ENCODE measurements at places on chromosomes 7 and 10.

GRCh38 chr10:92972066-92972870 is 88.3 kb upstream of the CYP26C1 start:
- no peak for DNase-seq

DNA sequence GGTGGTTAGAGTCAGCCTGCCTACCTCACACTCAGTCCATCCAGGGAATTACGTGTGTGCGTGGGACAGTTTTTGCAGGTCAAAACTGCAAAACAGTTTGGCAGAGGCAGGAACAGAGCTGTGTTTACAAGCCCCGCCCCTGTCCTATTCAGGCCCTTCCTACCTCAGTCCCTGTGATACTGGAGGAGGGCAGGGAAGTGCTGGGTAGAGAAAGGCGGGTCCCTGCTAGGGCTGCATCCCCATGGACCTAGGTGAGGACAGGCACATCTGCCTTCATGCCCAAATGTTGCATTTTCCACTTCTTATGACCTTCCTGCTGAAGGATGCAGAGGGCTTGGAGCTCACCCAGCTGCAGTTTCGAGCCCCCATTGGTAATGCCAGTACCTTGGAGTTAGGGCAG is 25.1 kb downstream of the SBDS start:
- no peak for DNase-seq

DNA sequence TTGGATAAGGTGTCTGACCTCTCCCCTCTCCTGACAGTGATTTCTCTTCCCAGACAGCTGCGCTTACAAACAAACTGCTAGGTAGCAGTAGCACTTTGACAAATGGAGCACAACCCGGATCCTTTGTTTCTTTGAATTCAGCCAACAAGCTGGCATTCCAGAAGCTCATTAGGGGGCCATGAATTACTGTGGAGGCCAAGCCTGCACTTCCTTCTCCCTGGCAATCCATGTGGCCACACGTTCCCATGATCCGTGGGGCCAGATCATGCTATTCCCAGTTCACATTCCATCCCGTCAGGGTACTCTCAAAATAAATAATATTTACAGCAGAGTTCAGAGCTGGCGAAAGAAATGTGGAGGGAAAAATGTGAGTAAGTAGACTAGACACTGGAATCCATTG is 172.4 kb downstream of the PRPF18 start:
- DNase-seq: no peak

- DNase-seq: no peak
Measured at GRCh38 chr7:15556339-15557105, 5.3 kb downstream of the AGMO start.

DNA sequence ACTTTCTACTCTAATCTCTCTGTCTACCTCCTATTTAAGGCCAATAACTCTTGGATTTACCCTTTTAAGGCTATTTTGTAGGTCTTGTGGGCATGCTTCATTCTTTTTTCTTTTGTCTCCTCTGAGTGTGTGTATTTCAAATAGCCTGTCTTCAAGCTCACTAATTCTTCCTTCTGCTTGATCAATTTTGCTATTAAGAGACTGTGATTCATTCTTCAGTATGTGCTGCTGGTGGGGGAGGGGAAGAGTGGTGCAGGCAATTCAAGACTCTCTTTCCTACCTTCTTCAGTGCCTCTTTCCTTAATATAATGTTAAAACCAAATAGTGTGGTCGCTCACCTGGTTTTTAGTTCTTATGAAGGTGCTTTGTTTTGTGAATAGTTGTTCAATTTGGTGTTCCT is 20.0 kb downstream of the ABCB1 start:
- DNase-seq: no peak

DNA sequence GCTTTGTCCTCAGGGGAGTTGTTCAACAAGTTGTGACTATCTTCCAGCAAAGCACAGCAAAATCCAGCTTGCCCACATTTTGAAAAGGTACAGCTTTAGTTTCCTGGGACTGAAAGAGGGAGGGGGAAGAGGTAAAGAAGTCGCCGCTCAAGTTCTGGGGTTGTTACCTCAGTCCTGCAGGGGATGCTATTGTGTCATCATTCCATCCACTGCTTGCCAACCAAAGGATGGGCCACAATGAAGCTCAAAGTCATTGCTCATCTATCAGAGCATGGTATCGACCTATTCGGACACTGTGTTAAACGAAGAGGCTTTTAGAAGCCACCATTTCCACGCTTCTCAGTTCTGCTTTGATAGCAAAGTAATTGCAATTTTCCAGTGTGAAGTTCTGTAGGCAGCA is 34.3 kb downstream of the NPY start:
- no peak for DNase-seq

DNA sequence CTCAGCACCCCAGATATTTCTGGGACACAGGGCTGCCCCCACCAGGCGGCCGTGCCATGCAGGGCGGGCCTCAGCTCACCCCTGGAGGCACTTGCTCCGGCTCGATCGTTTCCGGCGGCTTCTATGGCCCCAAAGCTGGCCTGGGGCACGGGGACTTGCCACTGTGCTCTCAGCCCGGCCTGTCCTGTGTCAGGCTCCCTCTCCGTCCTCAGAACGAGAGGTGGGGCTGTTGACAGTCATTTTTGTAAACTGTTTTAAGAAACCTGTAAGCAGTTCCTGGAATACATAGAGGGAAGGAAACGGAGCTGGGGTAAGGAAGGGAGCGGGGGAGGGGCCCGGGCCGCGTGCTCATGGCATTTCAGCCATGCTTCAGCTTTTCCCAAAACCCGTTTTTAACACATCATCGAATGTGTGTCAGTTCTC is 30.7 kb upstream of the PRKAR1B start:
- no peak for DNase-seq

GRCh38 chr10:112349521-112350085 is 24.3 kb upstream of the ACSL5 start:
- DNase-seq: no peak

DNA sequence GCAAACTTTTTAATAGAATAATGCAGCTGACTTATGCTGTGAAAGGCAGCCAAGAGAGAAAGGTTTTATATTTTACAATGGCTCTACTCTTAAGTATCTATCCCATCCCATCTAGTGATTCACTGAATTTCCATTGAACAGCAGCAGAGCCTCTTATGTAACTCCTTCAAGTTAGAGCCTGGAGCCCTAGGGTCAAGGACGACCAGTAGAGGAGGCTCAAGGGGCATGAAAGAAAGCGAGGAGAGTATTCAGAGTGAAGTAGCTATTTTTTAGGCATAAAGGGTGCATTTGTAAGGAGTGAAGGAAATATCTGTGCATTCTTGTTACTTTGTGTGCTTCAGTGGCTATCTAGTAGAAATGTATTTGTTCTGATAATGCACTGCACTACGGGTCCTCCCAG is 180.2 kb upstream of the TPK1 start:
- DNase-seq: no peak

DNA sequence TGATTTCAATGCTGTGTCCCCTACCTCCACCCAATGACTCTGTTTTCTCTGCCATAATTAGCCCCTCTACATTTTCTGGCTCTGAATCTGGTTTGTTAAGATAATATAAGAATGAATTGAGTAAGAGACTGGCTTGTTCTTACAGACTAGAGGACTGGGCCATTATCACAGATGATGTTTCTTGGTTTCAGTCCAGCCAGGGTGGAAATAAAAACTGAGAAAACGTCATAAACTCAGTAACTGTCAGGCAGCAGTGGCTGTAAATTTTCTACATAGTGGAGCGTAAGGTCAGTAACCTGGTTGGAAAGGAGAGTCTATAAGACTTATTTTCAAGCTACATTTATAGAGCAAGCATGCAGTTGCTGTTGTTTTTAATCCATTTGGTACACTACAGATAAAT is 485.4 kb downstream of the HTR7 start:
- DNase-seq: no peak

DNA sequence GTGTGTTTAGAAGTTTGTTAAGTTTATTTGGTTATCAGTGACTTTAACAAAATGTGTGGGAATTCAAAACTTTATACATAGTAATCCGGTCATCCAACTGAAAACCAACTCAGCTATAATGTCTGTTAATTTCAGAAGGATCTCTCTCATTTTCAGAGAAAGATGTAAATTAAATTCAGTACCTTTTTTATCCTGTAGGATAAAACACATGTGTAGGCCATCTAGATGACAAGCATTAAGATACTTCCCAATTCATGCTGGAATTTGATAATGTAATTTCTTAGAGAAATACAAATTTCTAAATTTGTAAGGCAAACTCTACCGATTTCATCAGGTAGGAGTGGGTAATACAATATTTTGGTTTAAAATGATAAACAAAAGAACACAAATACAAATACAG is 43.4 kb upstream of the STEAP4 start:
- no peak for DNase-seq

DNA sequence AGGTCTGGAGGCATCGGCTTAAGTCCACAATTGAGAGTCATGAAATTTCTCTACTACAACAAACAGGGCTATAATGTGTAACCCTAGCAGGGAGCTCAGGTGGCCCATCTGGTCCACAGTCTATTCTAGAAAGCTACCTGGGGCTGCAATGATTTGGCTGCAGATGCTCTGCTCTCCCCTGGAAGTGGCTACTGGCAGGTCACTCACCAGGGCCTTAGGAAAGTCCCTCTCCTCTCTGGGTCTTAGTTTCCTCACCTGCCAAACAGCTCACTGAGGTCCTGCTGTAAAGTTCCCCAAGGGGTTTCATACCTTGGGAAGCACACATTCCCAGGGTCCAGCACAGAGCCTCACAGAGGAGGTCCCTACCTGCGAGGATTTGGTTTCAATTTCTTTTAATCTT is 2.5 kb downstream of the IGFBP3 start:
- DNase-seq: no peak

GRCh38 chr7:142463401-142463850 is 205.6 kb upstream of the PRSS58 start:
- DNase-seq: no peak

- DNase-seq: no peak
Measured at GRCh38 chr7:24408798-24409430, 124.9 kb downstream of the NPY start.

DNA sequence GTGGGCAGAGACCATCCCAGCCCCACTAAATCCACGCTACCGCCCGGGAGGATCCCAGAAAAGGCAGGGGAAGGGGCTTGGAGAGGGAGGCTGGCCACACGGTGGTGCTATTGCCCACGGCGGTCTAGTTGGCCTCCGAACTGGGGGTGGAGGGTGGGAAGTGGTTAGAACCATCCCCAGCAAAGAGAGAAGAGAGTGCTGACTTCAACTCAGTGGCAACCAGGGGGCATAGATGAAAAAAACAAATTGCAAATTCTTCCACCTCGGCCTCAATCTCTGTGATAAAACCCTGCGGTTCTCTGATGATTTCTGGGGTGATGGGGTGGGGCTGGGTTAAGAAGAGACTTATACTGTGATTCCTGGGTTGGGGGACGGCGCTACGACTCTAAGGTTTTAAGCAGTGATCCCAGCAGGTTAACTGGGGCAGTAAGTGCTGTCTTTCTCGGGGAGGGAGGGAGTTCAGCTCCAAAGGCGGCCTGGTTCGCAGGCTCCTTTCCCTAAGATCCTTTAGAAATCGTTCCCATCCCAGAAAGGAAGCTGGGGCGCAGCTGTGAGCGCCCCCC is 154.5 kb upstream of the LYZL2 start:
- DNase-seq: peak; percentile 59

- peak; percentile 14 for DNase-seq
Measured at GRCh38 chr10:96719200-96719599, 1.1 kb downstream of the PIK3AP1 start.

GRCh38 chr7:24966802-24967201 is 13.2 kb downstream of the OSBPL3 start:
- peak; percentile 34 for DNase-seq

DNA sequence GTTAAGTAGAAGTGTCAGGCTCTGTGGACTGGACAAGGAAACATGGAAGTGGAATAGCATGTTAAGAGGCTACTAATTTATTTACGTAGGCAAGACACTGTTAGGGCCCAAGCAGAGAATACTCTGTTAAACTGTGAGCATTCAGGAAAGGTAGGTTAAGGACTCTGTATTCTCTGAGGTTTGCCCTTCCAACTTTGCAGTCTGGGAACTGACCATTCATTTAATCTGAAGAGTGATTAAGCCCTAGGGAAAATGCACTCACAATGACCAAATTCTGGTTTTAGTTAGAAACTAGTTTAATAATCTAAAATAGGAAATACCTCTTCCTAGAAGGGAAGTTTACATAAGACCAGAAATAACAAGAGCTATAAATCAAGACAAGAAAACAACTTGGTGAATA is 266.6 kb downstream of the SUGCT start:
- DNase-seq: no peak

GRCh38 chr7:156195276-156195675 is 383.0 kb upstream of the SHH start:
- no peak for DNase-seq

- DNase-seq: no peak
Measured at GRCh38 chr10:71731791-71732190, 12.2 kb upstream of the C10orf105 start.

GRCh38 chr7:123738356-123738755 is 10.4 kb downstream of the WASL start:
- DNase-seq: no peak

DNA sequence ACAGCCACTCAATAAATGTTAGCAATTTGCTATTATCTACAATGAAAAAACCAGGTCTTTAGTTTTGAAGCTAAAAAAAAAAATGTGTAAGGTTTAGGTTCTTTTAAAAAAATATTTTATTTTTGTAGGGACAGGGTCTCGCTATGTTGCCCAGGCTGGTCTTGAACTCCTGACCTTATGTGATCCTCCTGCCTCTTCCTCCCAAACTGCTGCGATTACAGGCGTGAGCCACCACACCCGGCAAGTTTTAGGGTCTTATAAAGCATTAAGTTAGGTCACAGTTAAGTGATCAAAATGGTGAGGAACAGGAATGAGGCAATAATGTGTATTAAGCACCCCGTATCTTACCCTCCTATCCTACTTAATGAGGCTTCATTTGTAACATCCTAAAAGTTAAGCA is 774 bp downstream of the SEM1 start:
- DNase-seq: no peak

- peak; percentile 77 for DNase-seq
Measured at GRCh38 chr10:124916585-124917427, 25.1 kb upstream of the ZRANB1 start.

DNA sequence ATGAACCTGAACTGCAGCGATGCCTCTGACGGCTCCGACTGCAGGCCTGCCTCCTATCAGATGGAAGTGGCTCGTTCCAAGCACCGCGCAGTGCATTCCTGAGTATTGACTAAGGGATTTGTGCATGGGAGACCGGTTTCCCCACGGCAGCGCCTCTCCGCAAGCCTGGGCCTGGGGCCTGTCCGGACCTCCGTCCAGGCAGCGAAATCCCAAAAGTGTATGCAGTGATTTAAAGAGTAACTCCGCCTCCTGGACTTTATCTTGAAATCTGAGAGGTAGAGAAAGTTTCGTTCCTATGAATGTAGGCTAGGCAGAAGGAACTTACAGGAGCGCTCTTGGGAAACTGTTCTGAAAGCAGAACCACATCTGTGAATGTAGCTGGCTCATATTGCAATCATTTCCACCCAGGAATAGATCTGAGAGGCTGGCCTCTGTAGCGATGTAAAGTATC is 106.2 kb upstream of the CELF2 start:
- DNase-seq: no peak

- DNase-seq: no peak
Measured at GRCh38 chr7:1317646-1318045, 85.0 kb downstream of the UNCX start.

DNA sequence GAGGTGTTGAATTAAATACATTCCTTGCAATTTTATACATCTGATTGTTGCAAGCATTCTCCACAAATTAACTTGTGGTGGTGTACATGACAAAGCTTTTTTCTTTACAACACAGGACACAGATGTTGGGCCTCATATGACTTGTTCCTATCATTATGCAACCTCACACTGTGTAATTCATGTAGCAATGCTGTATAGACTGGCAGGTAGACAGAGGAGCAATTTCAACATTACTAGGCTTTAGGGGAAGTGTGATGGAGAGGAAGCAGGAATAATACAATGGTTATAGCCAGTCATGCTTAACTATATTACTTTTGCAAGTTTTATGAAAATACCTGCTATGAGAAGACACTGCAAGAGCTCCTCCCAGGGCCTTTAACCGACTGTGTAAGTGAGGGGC is 832.1 kb downstream of the CNTNAP2 start:
- DNase-seq: no peak
